Activated CD4-positive, alpha-beta T cell treated with anti-CD3 and anti-CD28 coated beads, Interleukin-2, amount 10 ng/mL, durations not matched to agents 24 days and 14 days (primary cell): ENCODE measurements at places on chromosomes 2 and 18. TPM values are rescaled to one million over a fixed set of nuclear protein-coding genes. Genes with fewer than 3 reads are reported as not detected.

DNA sequence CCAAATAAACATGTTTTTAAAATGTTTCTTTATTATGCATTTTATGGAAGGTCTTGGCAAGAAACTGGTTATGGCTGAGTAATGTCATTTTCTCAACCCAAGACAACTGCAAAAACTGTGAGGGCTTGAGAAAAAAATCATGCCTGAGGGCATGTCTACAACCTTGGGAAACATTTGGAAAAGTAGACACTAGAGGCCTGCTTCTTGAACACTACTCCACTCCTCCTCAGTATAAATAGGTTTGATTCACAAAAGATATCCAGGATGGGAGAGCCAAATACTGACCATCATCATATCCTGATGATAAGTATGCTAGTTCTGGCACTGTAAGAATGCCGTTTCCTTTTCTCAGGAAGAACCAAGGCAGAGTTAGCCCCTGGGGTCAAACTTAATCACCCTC lies 71.1 kb downstream of the OSR1 start:
- H3K27me3 ChIP-seq: no peaks in the 10 kb centered on the region
- no peak for DNase-seq
- no peak overlapping the region for H3K27ac ChIP-seq
- H3K4me1 ChIP-seq: peaks cover 5% of the 10 kb centered on the region
- no peak overlapping the region for H3K4me3 ChIP-seq

DNA sequence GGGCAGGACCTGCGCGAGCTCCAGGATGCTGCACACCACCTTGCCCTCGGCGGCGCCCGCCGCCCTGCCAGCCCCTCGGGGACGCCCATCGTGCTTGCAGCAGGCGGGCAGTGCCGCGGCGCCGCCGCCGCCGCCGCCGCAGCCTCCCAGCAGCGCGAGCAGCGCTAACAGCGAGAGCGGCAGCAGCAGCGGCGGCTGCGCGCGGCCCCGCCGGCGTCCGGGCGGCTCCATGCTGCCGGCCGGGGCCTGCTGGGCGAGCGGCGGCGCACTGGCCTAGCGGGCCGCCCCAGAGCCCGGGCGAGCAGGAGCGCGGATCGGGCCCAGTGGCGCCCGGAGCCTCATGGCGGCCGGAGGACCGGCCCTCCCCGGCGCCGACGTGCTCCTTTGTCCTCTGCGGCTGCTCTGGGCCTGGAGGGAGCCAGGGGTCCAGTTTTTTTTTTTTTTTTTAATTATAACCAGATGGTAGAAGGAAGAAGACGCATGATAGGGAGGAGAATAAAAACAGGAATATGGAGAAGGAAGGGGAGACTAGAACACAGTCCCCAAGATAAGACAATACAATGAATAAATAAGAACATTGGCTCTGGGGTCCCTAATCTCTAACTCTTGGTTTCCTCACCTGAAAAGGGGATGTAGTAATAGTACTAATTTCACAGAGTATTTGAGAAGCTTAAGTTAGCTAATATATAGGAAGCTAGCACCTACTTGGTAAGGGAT lies 17.1 kb upstream of the ANKRD62 start:
- peak overlapping the region; percentile 40 for H3K4me3 ChIP-seq
- peaks cover 40% of the 10 kb centered on the region for H3K27me3 ChIP-seq
- no peak overlapping the region for H3K27ac ChIP-seq
- DNase-seq: peak; percentile 55
- no peaks in the 10 kb centered on the region for H3K36me3 ChIP-seq

GRCh38 chr2:43389581-43390466 lies 163.4 kb upstream of the ZFP36L2 start:
- H3K36me3 ChIP-seq: peaks cover 20% of the 10 kb centered on the region
- no peaks in the 10 kb centered on the region for H3K27me3 ChIP-seq
- H3K4me3 ChIP-seq: no peak overlapping the region

DNA sequence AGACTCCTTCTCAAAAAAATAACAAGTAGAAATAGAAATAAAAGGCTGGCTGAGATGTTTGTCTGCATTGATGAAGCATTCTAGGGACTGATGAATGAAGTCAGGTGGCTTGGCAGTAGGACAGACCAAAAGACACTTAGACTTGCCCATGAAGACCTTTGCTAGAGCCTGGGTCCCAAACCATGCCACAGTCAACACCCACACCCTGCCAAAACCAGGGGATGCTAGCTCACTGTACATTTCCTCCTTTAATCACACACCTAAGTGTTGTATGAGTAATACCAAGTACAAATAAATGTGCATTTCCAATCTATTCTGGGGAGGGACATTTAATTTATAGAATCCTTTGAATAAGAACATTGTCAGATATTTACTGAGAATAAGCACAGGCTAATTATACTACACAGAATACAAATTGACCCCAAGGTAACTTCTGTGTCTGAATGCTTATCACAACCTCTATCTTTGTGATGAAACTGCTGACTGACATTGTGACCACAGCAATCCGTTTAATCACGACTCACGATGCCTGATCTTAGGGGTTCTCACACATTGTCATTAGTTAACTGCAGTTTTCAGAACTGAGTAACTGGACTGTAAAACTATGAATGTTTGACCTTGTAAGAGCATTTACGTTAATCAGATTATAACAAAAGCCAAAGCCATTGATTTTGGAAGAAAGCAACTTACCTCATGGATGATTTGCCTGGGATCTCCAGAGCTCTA lies 10.5 kb upstream of the NOL10 start:
- H3K4me1 ChIP-seq: no peaks in the 10 kb centered on the region
- no peak overlapping the region for H3K4me3 ChIP-seq
- DNase-seq: no peak
- H3K27ac ChIP-seq: no peak overlapping the region
- H3K27me3 ChIP-seq: peaks cover 7% of the 10 kb centered on the region
- H3K36me3 ChIP-seq: no peaks in the 10 kb centered on the region

DNA sequence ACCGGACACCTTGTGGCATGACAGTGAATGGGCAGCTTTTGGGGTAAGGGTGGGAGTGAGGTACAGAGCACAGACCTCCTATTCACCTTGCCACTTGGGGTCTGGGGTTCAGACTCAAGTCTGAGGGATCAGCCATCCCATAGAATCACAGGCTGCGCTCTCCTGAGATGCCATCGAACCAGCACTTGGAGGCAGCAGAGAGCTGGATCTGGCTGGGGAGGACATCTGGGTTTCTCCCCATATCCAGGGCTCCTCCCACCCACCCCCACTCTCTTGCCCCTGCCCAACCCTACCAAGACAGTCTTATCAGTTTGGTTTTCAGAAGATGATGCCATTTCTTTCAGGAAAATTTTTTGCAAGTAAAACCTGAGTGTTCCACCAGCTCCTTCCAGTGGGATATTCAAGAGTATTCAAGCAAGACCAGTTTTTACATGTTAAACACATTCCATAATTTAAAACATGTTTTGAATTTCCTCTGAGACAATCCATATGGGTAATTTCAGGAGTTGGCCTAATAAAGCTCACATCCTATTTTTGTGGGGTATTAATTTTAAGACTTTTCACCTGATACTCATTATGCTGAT lies 29.2 kb upstream of the TEX44 start:
- DNase-seq: peak; percentile 80
- H3K36me3 ChIP-seq: no peaks in the 10 kb centered on the region
- H3K27ac ChIP-seq: no peak overlapping the region
- H3K27me3 ChIP-seq: peaks cover 2% of the 10 kb centered on the region
- no peak overlapping the region for H3K4me3 ChIP-seq

DNA sequence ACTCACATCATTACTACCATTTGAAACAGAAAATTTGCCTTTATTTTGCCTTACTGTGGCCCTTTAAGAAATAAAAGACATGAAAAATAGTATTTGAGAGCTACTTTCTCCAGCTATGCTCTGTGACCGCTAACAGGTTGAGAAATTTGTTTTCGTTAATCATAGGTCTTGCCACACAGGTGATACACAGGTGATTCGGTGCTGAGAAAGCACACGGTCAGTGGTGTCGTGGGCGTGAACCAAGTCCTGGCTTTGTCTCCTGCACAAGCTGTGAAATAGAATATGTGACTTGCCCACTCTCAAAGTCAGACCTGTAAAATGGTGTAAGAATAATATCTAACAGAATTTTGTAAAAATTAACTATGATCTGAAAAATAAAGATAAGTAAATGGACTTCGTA lies 155.3 kb upstream of the SLC39A10 start:
- H3K4me1 ChIP-seq: peaks cover 26% of the 10 kb centered on the region
- H3K27ac ChIP-seq: no peak overlapping the region
- DNase-seq: no peak
- peaks cover 23% of the 10 kb centered on the region for H3K36me3 ChIP-seq
- no peak overlapping the region for H3K4me3 ChIP-seq
- H3K27me3 ChIP-seq: no peaks in the 10 kb centered on the region

DNA sequence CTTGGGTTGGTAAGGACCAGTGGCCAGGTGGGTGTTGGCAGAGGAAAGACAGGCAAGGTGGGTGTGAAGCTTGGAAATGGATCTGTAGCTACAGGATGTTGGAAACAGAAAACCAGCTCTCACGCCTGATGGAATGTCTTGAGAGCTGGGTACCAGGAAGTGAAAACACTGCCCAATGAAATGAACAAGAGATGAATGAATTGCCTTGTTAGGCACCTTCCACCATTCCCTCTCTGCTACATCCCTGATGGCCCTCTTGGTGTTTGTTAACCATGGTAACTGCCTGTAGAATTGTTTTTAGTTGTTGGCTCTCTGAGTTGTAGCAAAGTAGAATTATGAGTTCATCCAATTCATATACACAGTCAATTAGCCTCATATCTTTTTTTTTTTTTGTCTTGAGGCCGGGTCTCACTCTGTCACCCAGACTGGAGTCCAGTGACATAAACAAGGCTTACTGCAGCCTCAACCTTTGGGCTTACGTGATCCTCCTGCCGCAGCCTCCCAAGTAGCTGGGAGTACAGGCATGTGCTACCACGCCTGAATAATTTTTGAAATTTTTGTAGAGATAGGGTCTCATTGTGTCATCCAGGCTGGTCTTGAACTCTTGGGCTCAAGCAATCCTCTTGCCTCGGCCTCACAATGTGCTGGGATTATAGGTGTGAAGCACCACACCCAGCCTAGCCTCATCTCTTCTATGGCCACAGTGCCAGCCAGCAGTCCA lies 9.5 kb downstream of the KCMF1 start:
- peaks cover 27% of the 10 kb centered on the region for H3K36me3 ChIP-seq
- peaks cover 36% of the 10 kb centered on the region for H3K4me1 ChIP-seq
- DNase-seq: no peak
- no peak overlapping the region for H3K4me3 ChIP-seq
- H3K27ac ChIP-seq: peak overlapping the region; percentile 52
- no peaks in the 10 kb centered on the region for H3K27me3 ChIP-seq

GRCh38 chr2:3141696-3142095 lies 235.9 kb downstream of the EIPR1 start:
- H3K4me3 ChIP-seq: no peak overlapping the region
- H3K27me3 ChIP-seq: no peaks in the 10 kb centered on the region
- no peak for DNase-seq
- H3K27ac ChIP-seq: no peak overlapping the region

DNA sequence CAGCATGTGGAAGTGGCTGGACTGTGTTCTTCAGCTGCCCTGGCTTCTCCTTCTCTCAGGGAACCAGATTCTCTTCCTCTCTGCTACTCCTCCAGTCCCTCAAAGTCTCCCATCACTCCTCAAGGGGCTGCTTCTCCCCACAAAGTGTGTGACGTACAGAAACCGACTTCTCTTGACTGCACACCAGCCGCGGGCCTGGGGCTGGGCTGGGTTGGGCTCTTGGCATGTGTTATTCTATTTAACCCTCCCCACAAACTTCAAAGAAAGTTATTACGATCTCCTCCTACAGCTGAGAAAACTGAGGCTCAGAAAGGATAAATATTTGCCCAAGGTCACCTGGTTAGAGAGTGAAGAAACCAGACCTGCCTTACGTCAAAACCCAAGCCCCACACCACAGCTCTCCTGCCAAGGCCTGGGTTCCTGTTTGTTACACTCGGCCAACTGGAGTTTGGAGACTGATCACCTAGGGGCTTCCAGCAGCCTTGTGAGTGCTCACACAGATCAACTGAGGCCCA lies 269.0 kb downstream of the TFCP2L1 start:
- no peak overlapping the region for H3K4me3 ChIP-seq
- H3K36me3 ChIP-seq: no peaks in the 10 kb centered on the region
- no peak overlapping the region for H3K27ac ChIP-seq
- H3K4me1 ChIP-seq: no peaks in the 10 kb centered on the region
- DNase-seq: no peak

GRCh38 chr18:9690418-9691188 lies 17.5 kb upstream of the RAB31 start:
- DNase-seq: no peak
- H3K36me3 ChIP-seq: no peaks in the 10 kb centered on the region
- no peak overlapping the region for H3K4me3 ChIP-seq
- H3K27me3 ChIP-seq: peaks cover 19% of the 10 kb centered on the region

DNA sequence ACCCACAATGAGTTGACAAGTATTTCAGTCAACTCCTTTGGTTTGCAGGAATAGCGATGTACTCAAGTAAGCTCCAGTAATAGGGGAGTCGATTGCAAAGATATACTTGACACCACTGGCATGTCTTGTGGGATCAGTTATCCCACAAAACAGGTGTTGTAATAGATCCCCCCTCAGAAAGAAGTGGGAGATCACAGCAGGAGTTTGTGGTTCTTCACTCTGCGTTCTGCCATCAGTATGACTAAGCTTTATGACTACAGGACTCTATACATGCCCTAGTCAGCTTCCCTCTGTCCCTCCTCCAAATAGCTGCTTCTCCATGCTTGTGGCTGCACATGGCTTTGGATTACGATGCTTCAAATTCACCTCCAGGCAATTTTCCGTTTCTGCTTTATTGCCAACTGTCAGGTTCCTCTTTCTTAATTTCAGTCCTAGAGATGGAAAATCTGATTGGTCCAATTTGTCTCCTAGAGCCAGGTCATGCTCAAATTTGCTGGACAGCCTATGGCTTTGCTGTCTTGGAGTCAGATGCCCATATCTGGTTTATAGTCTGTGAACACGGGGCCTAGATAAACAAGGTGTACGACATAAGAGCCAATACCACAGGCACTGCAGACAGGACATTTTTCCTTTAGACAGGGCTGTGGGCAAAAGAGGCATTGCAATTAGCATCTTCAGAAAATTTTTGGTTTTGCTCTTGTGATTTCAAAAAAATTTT lies 221.7 kb downstream of the PAX3 start:
- no peaks in the 10 kb centered on the region for H3K4me1 ChIP-seq

- DNase-seq: no peak
- H3K4me3 ChIP-seq: no peak overlapping the region
- no peaks in the 10 kb centered on the region for H3K27me3 ChIP-seq
- H3K27ac ChIP-seq: no peak overlapping the region
Measured at GRCh38 chr2:28438532-28439063, 45.9 kb downstream of the FOSL2 start.

KYNU gene
- total RNA-seq: not detected in 2 replicates

PRKAG3 gene
- not detected in 2 replicates for total RNA-seq

SLC19A3 gene
- not detected in 2 replicates for total RNA-seq

ALK gene
- not detected in 2 replicates for total RNA-seq

PLEK gene
- total RNA-seq: 0.26 and 0.62 TPM in 2 replicates
